DMS 273 treated with DMSO at 0.1 percent for 48 hours (cell line): ENCODE measurements at places on chromosomes 3 and 15.

- DNase-seq, result no peak
These were observed 44.0 kb downstream of the SMAD3 start for GRCh38 chr15:67109141-67110034.

GRCh38 chr3:71978150-71978721, 193.3 kb upstream of the PROK2 start:
- DNase-seq, result no peak

- DNase-seq, result no peak
These were observed 252.6 kb downstream of the PLCL2 start for GRCh38 chr3:17137321-17137826.

GRCh38 chr3:5739949-5740348, 552.4 kb downstream of the EDEM1 start:
- DNase-seq, result no peak

GRCh38 chr15:75238150-75238549, 20.0 kb upstream of the GOLGA6C start:
- no peak for DNase-seq

- peak; percentile 85 for DNase-seq
These were observed 58.8 kb downstream of the CLASP2 start for GRCh38 chr3:33658991-33659848.

GRCh38 chr3:138220242-138220641, 33.1 kb downstream of the ARMC8 start:
- no peak for DNase-seq

DNA sequence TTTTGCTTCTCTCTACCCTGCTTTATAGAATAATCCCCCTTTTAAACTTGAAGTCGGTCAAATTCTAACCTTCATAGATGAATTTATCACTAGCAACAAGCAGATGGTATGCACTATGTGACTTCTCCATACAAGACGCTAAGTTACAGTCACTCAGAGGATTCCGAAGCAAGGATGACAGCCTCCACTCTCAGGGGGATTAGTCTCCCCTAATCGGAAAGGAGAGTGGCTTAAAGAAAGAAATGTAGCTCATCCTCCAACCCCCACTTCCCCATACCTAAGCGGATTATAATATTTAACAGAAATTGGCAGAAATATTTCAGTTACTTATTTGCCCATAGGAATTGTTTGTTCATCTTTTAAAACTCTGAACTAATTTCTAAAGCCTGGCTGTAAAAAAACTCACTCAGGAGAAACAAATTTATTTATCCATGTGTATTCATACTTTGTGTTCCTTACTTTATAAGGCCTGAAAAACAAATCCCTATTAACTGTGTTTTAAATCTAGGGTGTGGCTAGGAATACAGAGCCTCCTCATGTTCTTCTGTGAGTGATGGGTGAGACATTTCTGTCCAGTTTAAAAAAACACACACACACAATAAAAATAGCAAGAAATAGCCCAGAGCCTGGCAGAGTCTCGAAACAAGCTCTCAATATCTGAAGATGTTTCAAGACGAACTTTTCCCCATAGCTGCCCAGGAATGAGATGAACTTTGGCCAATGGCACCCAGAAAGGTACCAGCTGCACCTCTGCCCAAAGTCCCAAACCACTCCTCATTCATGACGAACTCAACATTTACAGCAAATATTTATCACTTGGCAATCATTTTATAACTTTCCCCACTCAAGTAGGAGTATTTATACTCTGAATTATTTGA, 18.7 kb downstream of the SIAH2 start:
- DNase-seq, result no peak

GRCh38 chr15:100681335-100681746, 79.0 kb downstream of the ASB7 start:
- DNase-seq, result no peak
